Fibroblast of lung (primary cell): ENCODE measurements at places on chromosomes 13 and 19. TPM values are rescaled to one million over a fixed set of nuclear protein-coding genes. Genes with fewer than 3 reads are reported as not detected.

Gene CPT1C
- 18.0 and 31.2 TPM in 2 replicates for total RNA-seq

Gene DNAJC15
- 6.2 and 18.5 TPM in 2 replicates for total RNA-seq

Gene HPN
- total RNA-seq, result 0.33 and 0.51 TPM in 2 replicates

Gene FCAR
- not detected in 2 replicates for total RNA-seq

Gene MAMSTR
- total RNA-seq, result 0.51 and 0.99 TPM in 2 replicates

Gene RETN
- total RNA-seq, result not detected in 2 replicates

Gene TMEM145
- total RNA-seq, result 0.83 TPM in 1 of 2 replicates, not detected in the other

Gene ATXN8OS
- total RNA-seq, result not detected in 2 replicates

Gene LRRC8E
- total RNA-seq, result 2.6 and 3.0 TPM in 2 replicates

Gene CALR3
- total RNA-seq, result not detected in 2 replicates

Gene TMPRSS9
- under 0.01 TPM in 1 of 2 replicates, not detected in the other for total RNA-seq

Gene SYT5
- total RNA-seq, result 0.50 TPM in 1 of 2 replicates, not detected in the other

Gene NKG7
- total RNA-seq, result not detected in 2 replicates

Gene NPAS1
- 0.26 and 0.33 TPM in 2 replicates for total RNA-seq

GRCh38 chr13:59730026-59730425 lies 433.7 kb downstream of the DIAPH3 start:
- no peak for DNase-seq

- no peak for DNase-seq
These were observed 16.5 kb upstream of the SPACA6 start for GRCh38 chr19:51676566-51677083.

- peak; percentile 79 for DNase-seq
These were observed 2.6 kb upstream of the SPACA6 start for GRCh38 chr19:51690454-51691073.

- DNase-seq, result no peak
These were observed 21.1 kb upstream of the PLEKHF1 start for GRCh38 chr19:29644210-29644609.

DNA sequence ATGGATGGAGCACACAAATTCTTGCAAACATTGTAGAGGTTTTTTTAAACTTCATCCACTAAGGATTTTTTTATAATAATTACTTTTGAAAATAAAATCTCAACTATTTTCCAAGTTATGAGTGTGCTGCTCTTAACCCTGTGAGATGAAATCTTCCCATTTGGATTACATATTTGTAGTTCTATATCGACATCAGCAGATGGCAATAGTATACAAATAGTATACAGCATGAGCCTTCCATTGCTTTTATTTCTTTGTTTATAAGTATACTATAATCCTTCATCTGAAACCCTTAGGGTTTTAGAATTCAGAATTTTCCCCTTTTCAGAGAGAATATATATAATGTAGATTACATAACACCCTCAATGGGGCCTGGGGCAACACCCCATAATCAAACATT lies 70.5 kb downstream of the GJA3 start:
- peak; percentile 29 for DNase-seq

GRCh38 chr13:110713642-110713952 lies at the start of gene ING1:
Gene ING1, plus strand, starts transcription at chr13:110713700. Its CDS starts 450 bp downstream, at chr13:110714150.
- DNase-seq, result no peak

DNA sequence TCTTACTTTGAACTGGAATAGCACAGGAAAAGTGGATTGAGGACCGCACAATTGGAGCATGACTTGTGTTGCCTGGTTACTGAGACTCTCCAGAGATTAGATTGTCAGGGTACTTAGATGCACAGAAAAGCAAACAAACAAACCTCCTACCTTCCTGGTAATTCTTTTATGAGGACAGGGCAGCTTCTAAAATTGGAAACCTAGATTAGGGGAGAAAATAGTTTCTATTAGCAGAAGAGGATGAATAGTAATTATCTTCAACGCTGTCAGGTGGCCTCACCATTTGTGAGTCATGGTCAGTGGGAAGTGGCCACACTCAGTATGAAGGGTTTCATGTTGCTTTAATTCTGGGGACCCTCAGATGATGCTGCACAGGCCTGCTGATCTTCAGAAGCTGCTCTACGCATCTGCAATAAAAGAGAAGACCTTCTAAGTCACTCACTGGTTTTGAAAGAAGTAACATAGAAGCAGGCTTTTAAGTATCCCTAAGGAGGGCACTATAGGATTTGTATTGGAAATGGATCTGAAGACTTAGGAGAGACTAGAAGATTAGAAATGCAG lies 106.8 kb downstream of the LACC1 start:
- peak; percentile 18 for DNase-seq

GRCh38 chr13:103759361-103759760 lies 693.1 kb upstream of the SLC10A2 start:
- DNase-seq, result no peak

DNA sequence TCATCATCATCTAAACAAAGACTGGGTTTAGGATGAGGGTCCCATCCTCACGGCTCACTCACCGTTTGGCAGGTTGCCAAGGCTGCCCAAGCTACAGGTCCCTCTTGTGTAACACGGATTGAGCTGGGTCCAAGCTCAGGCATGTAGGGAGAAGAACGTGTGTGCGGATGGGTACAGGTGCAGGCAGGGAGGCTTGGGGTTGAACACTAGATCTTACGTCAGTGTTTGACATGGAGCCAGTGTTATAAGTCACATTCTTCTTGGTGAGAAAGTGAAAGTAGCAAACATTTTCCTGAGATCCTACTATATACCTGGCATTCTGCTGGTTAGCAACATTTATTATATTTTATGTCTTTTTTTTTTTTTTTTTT lies 136.8 kb upstream of the RNF113B start:
- DNase-seq, result no peak

DNA sequence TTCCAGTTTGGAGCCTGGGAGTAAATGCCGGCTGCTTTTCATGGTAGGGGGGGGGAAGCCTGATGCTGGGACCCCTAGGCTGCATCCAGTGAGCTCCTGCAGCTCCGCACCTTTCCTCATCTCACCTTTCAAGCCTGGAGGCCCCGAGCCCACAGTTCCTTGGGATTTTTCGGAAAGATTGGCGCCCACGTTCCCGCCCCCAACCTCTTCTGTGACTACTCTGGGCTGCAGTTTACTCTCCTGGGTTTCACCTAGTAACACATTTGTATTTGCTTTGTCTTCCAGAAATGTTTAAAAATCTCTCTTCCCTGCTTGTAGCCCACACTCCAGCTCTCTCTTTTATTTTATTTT lies 51.9 kb upstream of the SPATA13 start:
- no peak for DNase-seq

DNA sequence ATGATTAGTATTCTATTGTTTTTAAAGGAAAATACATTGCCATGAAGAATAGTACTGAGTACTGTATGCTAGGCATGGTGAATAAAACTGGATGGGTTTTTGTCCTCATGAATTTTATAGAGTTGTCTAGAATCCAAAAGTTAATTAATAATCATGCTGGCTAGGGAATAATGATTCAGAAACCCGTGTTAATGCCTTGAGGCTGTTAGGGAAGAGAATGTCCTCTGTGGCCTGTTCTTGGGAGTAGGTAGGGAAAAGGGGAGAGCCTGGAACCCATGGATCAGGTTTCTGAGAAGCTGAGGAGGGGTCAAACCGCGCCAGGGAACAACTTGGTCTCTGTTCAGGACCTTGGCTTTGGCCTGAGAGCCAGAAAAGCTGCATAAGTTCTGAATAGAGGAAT lies 1376.3 kb upstream of the SLC10A2 start:
- no peak for DNase-seq

GRCh38 chr13:75178436-75178835 lies 303.5 kb downstream of the TBC1D4 start:
- DNase-seq, result no peak

GRCh38 chr19:32928806-32929205 lies 43.0 kb downstream of the CEP89 start:
- DNase-seq, result no peak

DNA sequence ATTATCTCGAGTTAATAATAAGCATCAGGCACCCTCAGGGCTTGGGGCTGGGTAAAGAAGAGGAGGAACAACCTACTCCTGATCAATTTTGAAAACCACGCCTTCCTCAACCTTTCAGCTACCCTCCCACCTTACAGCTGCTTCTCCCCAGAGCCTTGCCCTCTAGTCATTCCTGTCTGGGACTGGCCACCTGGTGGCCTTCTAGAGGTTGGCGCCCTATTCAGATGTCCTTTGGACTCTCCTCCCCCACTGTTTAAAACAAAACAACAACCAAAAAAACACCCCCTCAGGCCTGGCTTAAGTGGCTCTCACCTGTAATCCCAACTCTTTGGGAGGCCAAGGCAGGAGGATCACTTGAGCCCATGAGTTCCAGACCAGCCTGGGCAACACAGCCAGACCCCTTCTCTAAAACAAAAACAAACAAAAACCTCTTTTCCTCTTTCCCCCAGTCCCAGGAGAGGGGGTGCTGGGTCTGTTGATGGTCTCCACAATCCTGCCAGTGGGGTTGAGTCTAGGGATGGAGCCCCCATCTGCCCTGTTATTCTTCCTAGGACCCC lies 62.3 kb downstream of the CCDC70 start:
- DNase-seq, result no peak

DNA sequence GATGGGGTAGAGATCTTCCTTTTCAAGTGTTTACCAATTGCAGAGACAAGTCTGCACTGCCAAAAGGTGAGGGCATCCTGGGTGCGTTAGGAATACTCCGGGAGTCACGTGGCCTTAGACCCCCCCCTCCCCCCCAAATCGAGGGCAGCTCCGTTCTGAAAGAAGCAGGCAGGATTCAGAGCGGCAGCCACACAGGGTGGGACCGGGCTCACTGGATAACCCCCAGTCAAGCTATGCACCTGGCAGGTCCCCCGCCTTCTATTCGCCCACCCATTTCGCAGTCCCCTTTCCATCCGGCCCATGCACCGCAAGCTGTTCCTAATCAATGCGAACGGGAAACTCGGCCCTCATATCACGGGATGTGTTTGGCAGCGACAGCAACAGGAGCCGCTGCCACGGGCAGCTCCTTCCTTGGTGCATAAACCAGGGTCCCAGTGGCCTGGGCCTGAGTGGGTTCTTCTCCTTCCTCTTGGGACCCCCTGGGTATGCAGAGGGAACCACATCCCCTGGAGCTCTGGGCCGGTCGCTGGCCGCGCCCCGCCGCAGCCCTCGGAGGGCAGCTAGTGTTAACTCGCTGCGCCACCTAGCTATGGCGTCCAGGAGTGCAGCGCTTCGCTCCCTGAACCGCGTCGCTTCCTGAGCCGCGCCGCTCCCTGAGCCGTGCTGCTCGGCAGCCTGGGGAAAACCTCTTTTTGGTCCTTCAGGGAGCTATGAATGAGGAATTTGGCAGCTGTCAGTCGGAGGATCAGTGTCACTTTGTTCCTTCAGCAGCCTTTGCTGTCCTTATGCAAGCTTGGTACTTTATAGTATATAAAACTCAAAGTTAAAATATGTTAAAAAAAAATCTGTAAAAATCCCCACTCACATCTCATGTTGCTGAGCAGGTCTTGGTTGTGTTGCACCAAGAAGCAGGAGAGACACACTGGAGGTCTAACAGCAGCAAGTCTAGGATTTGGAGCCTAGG lies 41.4 kb downstream of the LYL1 start:
- peak; percentile 71 for DNase-seq

- peak; percentile 88 for DNase-seq
These were observed 11.2 kb upstream of the LYPD3 start for GRCh38 chr19:43476606-43477005.

GRCh38 chr13:34466301-34466700 lies 475.8 kb upstream of the NBEA start:
- DNase-seq, result no peak

DNA sequence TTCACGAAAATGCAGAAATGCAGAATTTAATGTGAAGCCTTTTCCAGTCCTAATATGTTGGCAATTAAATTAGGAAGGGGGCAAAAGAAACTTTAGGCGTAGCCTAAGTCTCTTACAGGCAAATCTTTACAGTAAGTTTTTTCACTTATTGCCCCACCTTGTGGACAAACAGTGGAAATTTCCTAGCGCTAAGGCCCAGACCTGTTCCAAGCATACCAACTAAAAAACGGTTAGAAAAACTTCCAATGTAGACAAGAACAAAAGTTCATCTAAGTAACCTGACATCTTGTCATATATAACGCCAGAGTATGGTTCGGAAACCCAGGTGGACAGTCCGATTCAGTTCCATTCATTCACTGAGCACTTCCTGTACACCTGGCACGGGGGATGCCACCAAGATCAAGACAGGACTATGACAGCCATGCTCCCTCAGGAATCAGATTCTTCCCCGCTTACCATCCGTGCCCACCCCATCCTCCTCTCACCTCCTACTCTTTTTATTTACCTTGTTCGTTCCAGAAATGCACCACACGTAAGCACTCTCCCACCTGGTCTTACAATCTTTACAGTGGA lies 4.9 kb downstream of the ZAR1L start:
- DNase-seq, result peak; percentile 47

DNA sequence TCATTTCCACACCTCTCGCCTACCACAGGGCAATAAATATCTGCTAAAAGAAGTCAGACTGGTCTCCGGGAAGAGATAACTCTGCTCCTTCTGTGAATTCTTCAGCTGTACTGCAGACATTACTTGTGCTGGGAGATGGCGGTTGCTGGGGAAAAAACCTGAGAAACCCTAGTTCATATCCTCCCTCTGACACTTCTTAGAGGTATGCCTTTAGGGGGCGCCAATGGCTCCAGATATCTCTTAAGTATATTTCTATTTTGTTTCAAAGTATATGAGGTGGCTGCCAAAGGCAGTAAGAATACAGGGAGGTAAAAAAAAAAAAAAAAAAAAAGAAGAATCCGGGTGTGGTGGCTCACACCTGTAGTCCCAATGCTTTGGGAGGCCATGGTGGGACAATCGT lies 175.2 kb downstream of the PAN3 start:
- peak; percentile 55 for DNase-seq

DNA sequence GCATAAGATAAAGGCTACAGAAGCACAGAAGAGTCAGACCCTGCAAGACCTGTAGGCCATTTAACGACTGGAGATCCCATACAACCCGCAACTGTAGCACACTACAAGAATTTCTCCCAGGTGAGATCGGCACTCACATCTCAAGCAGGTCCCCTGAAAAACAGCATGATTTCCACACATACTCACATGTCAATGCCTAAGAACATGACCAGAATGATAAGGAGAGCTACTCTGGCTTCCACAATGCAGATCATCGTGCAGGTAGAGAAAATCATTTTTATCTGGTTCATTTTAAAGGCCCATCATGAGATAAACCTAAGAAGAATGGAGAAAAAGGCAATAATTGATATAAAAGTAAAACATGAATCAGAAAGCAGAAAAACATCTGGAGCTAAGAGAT lies 17.5 kb upstream of the PEG3 start:
- no peak for DNase-seq

DNA sequence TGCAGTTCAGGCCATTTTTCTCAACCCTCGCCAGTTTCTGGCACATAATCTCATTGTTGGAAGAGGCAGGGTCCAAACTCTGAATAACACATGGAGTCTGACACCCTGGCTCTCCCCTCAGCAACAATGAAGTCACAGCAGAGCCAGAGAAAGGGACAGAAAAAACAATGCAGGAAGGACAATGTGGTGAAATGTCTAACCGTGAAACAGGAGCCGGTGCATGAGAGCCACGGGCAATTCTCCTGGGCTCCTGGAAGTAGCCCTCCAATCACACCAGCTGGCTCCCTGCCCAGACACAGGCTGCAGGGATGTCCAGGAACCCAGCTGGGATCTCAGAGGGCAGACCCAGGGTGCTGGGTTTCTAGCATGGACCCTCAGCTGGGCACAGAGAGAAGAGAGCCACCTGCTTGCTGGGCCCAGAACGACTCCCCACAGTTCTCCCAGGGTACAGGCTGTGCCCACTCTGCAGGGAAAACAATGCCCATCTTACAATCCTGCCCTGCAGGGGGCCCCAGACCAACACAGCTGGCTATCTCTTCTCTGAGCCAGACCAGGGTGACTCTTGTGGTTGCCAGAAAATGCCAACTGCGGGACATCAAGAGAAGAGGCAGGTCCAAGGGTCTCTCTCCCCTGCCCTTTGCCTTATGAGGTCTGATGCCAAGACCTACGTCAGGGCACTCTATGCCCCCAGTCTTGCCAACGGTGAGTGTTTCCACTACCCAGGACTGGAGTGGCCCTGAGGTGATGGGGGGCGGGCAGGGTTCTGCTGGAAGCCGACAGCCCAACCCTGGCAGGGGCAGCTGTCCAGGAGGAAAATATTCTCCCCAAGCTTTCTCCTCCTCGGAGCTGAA lies 64.5 kb downstream of the CEBPG start:
- no peak for DNase-seq
